CD4-positive, CD25-positive, alpha-beta regulatory T cell (primary cell): ENCODE measurements at places on chromosomes 2 and 18.

DNA sequence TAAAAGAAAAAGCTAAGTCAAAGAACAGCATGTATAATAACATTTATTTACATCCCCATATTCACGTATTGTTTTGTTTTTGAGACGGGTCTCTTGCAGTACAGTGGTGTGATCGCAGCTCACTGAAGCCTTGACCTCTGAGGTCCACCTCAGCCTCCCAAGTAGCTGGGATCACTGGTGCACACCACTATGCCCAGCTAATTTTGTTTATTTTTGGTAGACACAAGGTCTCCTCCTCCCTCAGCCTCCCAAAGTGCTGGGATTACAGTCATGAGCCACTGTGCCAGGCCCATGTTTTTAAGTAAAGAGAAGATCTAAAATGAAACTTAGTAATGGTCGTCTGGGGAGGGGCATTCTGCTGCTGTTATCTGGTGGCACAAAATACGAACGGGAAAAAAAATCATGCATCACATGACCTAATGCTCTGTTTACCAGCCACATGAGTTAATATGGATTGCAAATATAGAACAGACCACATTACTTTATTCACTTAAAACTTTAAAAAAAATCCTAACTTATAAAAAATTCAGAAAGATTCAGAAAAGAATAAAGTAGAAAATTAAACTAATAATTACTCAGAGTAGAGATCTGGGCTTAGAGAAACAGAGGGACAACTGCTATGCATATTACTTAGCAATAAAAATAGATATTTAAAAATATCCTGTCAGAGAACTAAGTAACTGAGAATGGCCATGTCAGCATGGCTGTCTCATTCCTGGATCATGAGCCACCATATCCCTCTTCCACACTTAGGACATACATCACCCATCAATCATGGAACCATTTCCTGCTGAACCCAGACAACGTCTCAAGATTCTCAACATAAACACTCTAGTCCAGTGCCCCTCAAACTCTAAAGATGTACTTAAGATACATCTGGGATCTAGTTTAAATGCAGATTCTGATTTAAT lies 7.3 kb downstream of the MMADHC start:
- no peak overlapping the region for H3K27ac ChIP-seq
- H3K4me3 ChIP-seq: no peak overlapping the region
- H3K4me1 ChIP-seq: peaks cover 30% of the 10 kb centered on the region
- no peak for DNase-seq
- no peaks in the 10 kb centered on the region for H3K27me3 ChIP-seq

DNA sequence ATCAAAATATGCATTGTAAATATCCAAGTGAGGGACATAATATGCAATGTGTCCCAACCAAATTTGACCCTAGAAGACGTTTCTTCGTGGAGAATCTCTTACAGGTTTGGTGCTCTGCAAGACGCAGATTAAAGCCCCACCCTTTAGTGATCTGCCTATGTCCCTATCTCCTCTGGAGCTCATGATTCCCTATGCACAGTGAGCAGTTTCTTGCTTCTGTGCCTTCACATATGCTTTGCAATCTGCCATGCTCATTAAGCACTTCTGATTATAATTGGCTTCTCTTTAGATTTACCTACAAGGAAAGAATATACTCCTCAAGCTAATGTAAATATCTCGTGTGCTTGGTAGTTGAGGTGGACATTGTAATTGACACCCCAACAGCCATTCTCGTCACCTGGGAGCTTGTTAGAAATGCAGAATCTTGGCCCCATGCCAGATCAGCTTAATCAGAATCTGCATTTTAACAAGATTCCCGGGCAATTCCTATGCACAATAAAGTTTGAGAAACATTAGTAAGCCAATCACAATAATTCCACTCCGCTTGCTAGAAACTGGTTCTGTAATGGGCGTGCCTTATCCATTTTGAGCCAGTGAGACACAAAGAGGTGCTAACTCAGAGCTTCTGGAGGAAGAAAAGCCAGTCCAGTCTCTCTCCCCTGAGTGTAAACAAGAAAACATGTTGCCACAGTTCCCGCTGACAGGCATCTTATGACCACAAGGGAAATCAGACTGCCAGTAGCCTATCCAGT lies 2.8 kb upstream of the PUM2 start:
- no peak overlapping the region for H3K4me3 ChIP-seq
- no peaks in the 10 kb centered on the region for H3K27me3 ChIP-seq

DNA sequence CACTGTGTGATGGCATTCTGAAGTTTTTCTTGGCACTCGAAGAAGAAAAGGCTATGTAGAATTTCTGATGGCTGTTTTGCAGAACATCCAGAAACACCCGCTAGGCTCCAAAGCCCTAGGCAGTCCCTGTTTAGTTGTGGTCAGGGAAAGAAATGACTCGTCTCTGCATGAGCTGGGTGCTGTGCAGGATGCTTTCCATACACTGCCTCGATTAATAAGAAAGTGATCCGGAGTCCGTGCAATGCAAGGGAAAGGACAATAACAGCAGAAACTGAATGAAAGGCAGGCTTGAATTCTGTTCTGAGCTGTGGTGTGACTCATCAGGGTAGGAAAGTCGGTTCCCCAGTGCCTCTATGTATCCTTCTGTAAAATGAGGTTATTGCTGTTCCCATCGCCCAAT lies 18.7 kb downstream of the MAPRE3 start:
- no peak overlapping the region for H3K4me3 ChIP-seq
- no peaks in the 10 kb centered on the region for H3K4me1 ChIP-seq
- no peaks in the 10 kb centered on the region for H3K36me3 ChIP-seq
- H3K27ac ChIP-seq: no peak overlapping the region
- no peak for DNase-seq

GRCh38 chr2:121412349-121412748 lies 118.3 kb upstream of the RNU4ATAC start:
- DNase-seq: no peak
- H3K27ac ChIP-seq: no peak overlapping the region
- H3K27me3 ChIP-seq: no peaks in the 10 kb centered on the region
- H3K4me3 ChIP-seq: no peak overlapping the region
- H3K4me1 ChIP-seq: no peaks in the 10 kb centered on the region

GRCh38 chr18:7523772-7524171 lies 43.3 kb upstream of the PTPRM start:
- H3K27me3 ChIP-seq: no peaks in the 10 kb centered on the region
- H3K36me3 ChIP-seq: no peaks in the 10 kb centered on the region
- no peaks in the 10 kb centered on the region for H3K4me1 ChIP-seq
- H3K27ac ChIP-seq: no peak overlapping the region
- DNase-seq: no peak
- no peak overlapping the region for H3K4me3 ChIP-seq

- H3K36me3 ChIP-seq: no peaks in the 10 kb centered on the region
- no peak overlapping the region for H3K4me3 ChIP-seq
- no peak for DNase-seq
- no peaks in the 10 kb centered on the region for H3K4me1 ChIP-seq
- no peak overlapping the region for H3K27ac ChIP-seq
- H3K27me3 ChIP-seq: no peaks in the 10 kb centered on the region
These were observed 305.0 kb upstream of the EPAS1 start for GRCh38 chr2:45992021-45992740.

DNA sequence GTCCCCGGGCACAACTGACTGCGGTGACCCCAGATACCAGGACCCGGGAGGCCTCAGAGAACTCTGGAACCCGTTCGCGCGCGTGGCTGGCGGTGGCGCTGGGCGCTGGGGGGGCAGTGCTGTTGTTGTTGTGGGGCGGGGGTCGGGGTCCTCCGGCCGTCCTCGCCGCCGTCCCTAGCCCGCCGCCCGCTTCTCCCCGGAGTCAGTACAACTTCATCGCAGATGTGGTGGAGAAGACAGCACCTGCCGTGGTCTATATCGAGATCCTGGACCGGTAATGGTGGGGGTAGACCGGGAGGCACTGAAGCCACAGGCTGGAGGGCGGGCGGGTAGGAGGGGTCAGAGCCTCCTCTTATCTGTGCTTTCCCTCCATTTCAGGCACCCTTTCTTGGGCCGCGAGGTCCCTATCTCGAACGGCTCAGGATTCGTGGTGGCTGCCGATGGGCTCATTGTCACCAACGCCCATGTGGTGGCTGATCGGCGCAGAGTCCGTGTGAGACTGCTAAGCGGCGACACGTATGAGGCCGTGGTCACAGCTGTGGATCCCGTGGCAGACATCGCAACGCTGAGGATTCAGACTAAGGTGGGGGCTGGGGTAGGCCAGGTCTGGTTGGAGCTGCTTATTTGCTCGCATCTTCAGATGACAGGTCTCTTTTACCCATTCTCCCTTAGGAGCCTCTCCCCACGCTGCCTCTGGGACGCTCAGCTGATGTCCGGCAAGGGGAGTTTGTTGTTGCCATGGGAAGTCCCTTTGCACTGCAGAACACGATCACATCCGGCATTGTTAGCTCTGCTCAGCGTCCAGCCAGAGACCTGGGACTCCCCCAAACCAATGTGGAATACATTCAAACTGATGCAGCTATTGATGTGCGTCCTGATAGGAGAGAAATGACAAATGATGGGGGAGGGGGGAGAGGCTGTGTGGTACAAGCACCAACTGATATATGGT lies 780 bp downstream of the HTRA2 start:
- peaks cover 23% of the 10 kb centered on the region for H3K36me3 ChIP-seq
- H3K27ac ChIP-seq: peak overlapping the region; percentile 89
- DNase-seq: peak; percentile 31
- H3K4me3 ChIP-seq: peak overlapping the region; percentile 75
- H3K4me1 ChIP-seq: peaks cover 27% of the 10 kb centered on the region

DNA sequence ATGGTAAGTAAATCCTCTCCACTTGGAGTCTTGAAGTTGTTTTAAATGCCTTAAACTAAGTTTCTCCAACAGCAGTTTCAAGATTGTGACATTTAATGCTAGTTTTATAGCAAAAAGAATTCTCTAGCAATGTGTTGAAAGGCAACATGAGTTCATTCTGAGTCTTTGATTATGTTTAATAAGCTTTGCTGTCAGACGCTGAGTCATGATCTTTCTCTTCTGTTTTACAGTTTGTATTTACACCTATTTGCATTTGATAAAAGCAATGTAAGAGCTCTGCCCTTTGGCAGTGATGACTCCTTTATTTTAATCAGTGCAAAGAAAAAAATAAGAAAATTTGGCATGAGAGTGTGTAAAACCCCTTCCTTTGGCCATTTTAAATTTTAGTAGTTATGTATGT lies 497.7 kb downstream of the STK39 start:
- no peaks in the 10 kb centered on the region for H3K36me3 ChIP-seq
- H3K27ac ChIP-seq: no peak overlapping the region
- H3K27me3 ChIP-seq: peaks cover 3% of the 10 kb centered on the region
- H3K4me3 ChIP-seq: no peak overlapping the region
- no peak for DNase-seq
- H3K4me1 ChIP-seq: no peaks in the 10 kb centered on the region

- H3K36me3 ChIP-seq: peaks cover 87% of the 10 kb centered on the region
- no peaks in the 10 kb centered on the region for H3K27me3 ChIP-seq
- no peaks in the 10 kb centered on the region for H3K4me1 ChIP-seq
- no peak for DNase-seq
- no peak overlapping the region for H3K4me3 ChIP-seq
These were observed 101.9 kb downstream of the USP40 start for GRCh38 chr2:233464531-233465240.
